ENCODE measurements at places on chromosomes 6 and 20.

GRCh38 chr6:40606981-40607380 is 19.8 kb upstream of the LRFN2 start:
- no peak for DNase-seq

- DNase-seq: no peak
Observed at GRCh38 chr6:137784583-137784982, 82.5 kb upstream of the TNFAIP3 start.

- DNase-seq: no peak
Observed at GRCh38 chr20:54856202-54856601, 380.8 kb downstream of the DOK5 start.

GRCh38 chr6:57142178-57142525 is 30.0 kb upstream of the BAG2 start:
- DNase-seq: no peak
